ENCODE measurements at places on chromosomes 13 and 19.

DNA sequence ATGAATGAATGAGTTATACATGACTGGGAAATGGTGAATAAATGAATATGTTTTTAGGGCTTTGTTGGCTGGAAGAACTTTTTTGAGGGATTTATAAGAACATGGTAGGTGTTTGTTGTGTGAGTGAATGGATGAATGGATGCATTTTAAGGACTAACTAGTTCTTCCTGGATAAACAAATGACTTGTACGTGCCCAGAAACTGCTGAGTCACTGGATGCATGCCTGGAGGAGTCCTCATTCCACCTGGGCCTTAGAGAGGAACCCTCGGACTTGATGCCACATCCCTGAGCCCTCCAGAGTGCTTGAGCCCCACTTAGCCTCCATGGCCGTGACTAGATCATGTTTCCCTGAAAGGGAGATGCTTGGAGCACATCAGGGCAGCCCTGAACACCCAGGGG is 153.4 kb downstream of the DPF1 start:
- DNase-seq, result peak; percentile 31

DNA sequence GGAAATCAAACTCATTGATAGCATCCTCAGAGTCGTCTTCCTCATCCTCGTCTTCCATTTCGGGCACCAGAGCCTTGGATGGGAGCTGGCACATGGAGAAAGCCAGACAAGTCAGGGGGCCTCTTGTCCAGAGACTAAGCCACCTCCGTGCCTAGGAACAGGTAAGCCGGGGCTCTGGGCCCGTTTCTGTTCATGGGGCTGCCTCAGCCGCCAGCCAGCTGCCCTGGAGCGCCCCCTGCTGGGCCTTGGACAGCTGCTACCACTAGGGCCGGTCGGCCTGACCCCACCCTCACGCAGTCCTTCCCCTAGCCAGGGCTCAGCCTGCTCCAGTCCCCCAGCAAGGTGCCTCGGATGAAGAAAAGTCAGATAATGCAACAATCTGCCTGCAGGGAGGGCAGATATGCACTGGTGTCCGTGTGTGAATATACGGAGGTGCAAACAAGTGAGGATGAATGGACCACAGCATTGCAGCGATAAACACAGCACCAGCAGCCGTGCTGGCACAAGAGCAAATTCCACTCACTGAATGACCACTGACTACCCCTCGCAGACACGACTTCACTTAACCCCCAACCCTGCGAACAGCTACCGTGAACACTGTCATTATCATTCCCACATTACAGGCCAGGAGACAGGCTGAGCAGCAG is 11.9 kb upstream of the PRKD2 start:
- DNase-seq, result peak; percentile 80

DNA sequence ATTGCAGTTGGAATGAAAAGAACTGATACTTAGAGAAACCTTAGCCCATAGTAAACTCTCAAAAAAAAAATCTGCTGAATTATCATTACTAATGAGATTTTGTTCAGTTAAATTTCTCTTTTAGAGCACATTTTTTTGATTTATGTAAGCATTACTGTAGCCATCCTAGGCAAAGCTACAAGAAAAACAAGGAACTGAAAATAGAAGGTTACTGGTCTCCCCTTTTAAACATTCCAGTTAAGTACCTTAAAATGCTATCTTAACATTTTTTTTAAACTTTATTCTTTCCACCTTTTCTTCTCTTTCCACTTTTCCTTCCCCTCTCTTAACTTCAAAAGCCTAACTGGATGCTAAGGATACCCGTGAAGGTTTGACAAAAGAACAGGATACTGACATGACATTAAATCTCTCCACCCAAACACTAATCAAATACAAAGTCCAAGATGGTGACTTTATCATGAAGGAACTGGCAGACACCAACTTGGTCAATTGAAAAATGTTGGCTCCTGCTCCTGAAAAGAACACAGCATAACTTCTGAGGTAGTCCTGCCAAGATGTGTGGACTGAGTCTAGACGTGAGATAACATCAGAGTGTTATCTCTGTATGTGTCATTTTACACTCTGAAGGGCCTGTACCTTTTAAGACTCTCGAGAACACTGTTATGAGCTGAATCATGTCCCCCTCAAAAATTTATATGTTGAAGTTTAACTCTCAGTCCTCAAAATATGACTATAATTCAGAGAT is 29.5 kb upstream of the SACS start:
- no peak for DNase-seq

- peak; percentile 96 for DNase-seq
These were observed 3.7 kb upstream of the PDE4A start for GRCh38 chr19:10416380-10417257.

- no peak for DNase-seq
These were observed 16.0 kb downstream of the ZNF44 start for GRCh38 chr19:12278713-12279112.

DNA sequence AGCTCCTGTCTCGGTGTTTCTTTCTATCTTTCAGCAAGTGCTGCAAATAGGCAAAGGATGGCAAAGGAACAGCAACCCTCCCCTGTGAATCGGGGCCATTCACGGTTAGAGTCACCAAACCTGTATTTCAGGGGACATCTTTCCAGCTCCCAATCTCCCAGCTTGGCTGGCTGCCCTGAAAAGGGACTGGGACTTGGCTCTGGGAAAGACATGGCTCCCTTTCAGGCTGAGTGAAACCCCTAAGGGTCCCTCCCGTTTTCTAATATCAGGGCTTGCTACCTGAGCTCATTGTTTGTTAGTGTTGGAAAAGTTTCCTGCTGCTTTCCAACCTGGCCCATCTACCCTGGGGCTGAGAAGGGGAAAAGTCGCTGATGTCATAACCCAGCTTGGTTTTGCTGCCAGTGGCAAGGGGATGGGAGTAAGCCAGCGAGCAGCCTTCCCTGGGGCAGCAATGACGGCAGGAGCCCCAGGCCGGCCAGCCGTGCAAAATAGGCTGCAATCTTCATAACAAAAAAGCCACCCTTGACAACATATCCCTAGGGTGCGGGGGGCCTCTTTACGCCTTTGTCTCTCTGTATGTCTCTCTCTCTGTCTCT is 29.9 kb downstream of the SERP2 start:
- no peak for DNase-seq

DNA sequence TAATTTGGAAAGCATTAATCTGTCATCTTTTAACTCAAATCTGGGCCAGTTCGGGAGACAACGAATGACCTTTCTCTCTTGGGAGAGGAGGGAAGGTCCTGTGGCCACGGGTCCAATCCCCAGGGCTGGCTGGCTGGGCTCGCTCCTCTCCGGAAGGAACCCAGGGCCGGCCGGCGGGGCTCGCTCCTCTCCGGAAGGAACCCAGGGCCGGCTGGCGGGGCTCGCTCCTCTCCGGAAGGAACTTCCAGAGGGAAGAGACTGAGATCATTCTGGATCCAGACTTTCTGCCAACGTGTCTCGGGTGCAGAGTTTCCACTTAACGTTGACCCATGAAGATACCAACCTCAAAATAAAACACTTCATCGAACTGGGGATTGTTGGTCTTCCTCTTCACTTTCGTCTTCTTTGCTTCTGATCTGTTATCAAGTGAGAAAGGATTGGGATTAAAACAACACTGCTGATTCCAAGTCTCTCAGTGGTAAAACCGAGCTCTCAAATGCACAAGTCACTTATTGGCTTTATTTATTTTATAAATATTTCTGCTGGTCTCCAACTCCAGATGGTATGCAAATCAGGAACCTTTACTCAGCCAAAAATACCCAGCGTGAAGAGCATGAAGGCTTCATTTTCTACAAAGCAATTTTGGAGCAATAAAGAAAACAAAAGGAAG is 53.3 kb upstream of the C13orf46 start:
- DNase-seq, result peak; percentile 27

GRCh38 chr13:20658451-20659040 is 45.0 kb upstream of the IL17D start:
- no peak for DNase-seq

GRCh38 chr19:38388349-38389100 is at the start of gene SPRED3:
Gene SPRED3, plus strand, starts transcription at chr19:38388697. Its CDS starts 1,606 bp downstream, at chr19:38390303.
- peak; percentile 73 for DNase-seq

- peak; percentile 56 for DNase-seq
These were observed 937 bp upstream of the SPRY2 start for GRCh38 chr13:80341756-80342370.

DNA sequence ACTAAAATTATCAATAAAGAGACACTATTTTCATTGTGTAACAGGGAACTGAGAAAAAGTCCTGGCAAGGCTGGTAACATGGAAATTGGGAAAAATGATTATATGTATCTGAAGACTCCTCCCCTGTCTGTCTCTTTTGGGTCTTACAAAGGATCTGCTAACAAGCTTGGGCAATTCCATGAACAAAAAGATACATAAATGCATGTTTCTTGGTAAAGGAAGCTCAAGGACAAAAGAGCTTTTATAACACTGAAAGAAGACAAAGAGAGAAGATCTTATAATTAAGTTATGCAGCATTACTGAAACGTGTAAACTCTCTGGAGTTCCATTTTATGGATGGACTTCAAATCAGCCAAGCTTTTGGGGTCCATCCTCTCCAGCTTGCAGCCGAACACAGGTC is 29.2 kb downstream of the EFNB2 start:
- DNase-seq, result no peak

DNA sequence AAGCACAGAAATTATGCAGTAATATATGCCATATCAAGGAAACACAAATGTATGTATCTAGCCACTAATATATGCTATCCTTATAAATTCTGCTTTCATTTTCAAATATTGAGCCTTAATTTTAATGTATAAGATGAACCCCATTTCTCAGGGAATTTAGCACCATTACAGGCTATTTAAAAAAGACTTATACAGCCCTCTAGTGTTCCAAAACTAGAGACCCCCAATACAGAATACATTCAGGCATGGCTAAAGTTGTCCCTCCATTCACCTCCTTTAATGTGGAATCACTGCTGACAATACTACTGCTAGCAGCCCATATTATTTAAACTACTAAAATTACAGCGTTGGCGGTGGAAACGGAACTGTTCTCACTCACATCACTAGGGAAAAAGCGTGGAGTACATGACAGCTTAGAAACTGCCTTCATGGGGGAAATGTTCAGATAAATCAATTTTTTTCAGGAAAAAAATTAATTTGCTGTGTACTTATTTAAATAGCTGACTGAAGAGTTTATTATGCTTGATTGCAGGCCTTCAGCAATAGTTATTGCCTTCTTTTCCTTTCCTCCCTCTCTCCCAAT is 541.0 kb downstream of the PCDH9 start:
- DNase-seq, result no peak

- peak; percentile 63 for DNase-seq
These were observed 454 bp downstream of the BLVRB start for GRCh38 chr19:40465025-40465556.

DNA sequence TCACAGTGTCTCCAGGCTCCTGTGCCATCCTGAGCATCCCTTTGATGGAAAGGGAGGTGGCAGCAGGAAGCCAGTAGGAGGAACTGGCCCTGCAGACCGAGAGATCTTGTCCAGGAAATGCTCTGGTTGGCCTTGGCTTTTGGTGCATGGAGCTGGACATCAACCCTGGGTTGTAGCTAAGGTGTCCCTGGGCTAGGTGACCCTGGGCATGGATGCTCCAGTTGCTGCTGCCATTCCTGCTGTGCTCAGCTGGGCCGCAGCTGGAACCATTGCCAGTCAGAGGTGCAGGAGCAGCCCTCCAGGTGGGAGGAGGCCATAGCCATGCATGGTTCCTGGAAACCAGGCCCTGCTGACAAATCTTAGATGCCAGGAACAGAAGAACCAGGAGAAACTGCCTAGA is 67.5 kb downstream of the ZNF98 start:
- DNase-seq, result no peak

DNA sequence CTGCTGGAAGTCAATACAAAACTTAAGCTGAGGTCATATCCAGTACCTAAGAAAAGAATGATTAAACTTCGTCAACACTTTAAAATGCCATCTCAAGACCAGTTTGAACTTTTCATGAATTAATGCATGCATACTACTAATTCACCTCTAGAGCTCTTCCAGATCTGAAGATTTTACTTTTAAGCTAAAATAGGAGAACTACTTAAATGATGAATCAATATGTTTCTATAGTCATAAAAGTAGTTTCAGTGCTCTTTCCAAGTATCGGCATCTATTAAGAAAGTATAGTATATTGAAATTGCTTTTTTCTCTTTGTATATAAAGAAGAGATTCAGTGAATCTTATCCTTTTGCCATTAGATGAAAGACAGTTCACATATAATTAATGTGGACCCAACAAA is 1123.9 kb downstream of the PCDH9 start:
- no peak for DNase-seq

GRCh38 chr13:74093691-74094090 is 40.5 kb downstream of the KLF12 start:
- peak; percentile 8 for DNase-seq

Data from adipocyte (in vitro differentiated cells).